ENCODE measurements at places on chromosomes 11 and 22.

DNA sequence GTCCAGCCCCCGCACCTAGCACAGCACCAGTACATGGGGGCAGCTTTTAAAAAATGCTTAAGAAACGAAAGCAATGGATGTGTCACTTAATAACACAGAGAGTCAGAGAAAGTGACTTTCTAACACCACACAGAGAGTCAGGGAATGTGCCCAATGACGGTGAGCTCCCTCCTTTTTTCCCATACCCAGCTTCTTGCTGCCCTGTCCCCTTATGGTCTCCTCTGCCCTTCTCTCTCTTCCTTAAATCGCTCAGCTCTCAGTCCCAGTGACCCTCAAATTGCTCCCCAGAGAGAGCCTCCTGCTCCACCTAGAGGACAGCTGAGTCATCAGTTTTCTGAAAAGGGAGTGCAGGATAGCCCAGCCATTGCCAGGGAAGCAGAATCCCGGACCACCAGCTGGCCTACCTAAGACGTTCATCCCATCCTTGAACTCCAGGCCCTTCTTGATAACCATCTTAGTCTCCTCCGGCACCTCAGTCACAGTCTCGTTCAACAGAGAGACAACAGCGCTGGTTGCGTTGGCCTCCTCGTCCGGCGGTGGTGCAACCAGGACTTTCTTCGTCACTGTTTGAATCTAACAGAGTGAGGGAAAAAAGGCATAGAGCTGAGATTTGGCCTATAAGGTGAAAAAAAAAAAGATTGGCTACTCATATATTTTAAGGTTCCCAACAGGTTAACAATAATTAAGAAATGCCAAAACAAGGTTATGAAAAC is 113.5 kb downstream of the SLC1A2 start:
- no peak for DNase-seq

GRCh38 chr11:79013509-79013908 is 427.3 kb downstream of the TENM4 start:
- DNase-seq: no peak

- no peak for DNase-seq
These were observed 10.9 kb downstream of the USP2 start for GRCh38 chr11:119370486-119371046.

DNA sequence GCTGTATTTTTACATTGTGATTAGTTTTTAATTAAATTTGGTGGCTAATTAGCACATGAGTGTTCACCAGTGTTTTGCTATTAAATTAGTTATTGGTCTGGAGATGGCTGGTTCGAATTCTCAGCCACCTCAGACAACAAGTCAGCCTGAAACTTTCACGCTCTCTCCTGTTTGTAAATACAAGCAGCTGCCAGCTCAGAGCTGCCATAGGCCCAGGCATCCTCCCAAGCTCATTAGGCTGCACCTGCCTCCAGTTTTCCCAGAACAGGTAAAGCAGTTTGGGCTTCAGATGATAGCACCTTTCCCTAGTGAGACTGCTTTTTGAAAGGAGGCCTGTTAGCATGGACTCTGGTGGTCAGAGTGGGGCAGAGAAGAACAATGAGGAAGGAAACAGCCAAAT is 156.8 kb downstream of the NAV2 start:
- no peak for DNase-seq

Measured in stimulated activated CD4-positive, alpha-beta T cell treated with anti-CD3 and anti-CD28 coated beads, TNF-alpha, amount 100 ng/mL, for 48 hours (primary cell).